PC-9 (cell line): ENCODE measurements at places on chromosomes 1 and 21. TPM values are rescaled to one million over a fixed set of nuclear protein-coding genes. Genes with fewer than 3 reads are reported as not detected.

- no peaks in the 10 kb centered on the region for H3K4me1 ChIP-seq
- no peak for DNase-seq
- no peak overlapping the region for H3K4me3 ChIP-seq
- no peaks in the 10 kb centered on the region for H3K36me3 ChIP-seq
- H3K27ac ChIP-seq, result no peak overlapping the region
These were observed 48.4 kb upstream of the KAZN start for GRCh38 chr1:14549897-14550620.

GRCh38 chr1:211859405-211859804 is 28.8 kb upstream of the LPGAT1 start:
- DNase-seq, result no peak
- no peaks in the 10 kb centered on the region; the same call in 1 of the 2 replicates for H3K4me1 ChIP-seq
- H3K36me3 ChIP-seq, result no peaks in the 10 kb centered on the region
- no peak overlapping the region for H3K27ac ChIP-seq
- no peaks in the 10 kb centered on the region for H3K27me3 ChIP-seq

- H3K4me1 ChIP-seq, result peaks cover 45% of the 10 kb centered on the region
- DNase-seq, result no peak
- no peaks in the 10 kb centered on the region for H3K27me3 ChIP-seq
- H3K36me3 ChIP-seq, result no peaks in the 10 kb centered on the region
- no peak overlapping the region for H3K4me3 ChIP-seq
These were observed 37.9 kb downstream of the GNG12 start for GRCh38 chr1:67795179-67795912.

DNA sequence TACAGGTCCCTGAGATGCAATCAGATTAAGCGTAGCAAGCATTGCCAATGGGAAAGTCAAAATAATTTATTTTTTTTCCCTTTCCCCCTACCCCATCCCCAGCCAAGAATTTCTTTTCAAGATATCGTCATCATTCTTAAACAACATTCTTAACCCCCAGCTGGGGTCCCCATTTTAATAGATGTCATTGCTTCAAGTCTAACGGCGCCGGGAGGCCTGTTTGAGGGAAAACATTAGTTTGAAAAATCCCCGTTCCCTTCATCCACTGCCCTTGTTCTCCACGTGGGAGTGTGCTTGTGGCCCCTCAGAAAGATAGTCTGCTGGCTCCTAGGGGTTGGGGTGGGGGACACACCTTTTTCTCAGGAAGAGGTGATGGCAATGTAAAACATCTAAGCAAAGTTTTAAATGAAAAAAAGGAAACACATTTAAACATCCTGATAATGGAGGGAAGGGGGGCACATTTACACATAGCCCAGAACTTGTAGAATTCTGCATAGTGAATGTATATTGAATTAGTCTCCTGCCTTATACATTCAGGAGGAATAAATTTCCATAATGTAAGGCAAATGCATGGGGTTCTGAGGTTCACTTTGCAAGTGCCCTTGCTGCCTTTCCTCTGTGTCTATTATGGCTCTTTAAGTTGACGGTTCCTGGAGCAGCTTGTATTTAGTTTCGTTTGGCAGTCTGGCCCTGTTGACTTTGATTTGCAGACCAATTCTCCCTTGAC is 6.8 kb downstream of the TRNP1 start:
- H3K4me3 ChIP-seq, result no peak overlapping the region
- H3K27me3 ChIP-seq, result no peaks in the 10 kb centered on the region
- H3K36me3 ChIP-seq, result no peaks in the 10 kb centered on the region

DNA sequence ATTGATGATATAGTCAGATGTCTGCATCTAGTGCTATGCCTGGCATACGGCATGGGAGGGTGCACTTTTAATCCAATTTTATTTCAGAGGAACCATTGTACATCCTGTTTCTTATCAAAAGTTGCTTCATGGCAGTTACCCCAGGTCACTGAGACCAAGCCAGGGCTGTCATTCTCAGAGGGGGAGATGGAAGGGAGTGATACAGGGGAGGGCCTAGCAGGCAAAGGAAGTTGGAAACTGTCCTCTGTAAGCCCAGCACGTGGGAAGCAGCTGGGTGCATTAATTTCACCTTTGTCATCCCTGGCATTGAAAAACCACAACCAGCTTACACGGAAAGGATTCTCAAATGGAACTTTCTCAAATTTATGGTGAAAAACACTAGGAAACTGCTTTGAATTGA is 458.7 kb upstream of the ADAMTS5 start:
- H3K4me1 ChIP-seq, result no peaks in the 10 kb centered on the region
- H3K27me3 ChIP-seq, result no peaks in the 10 kb centered on the region
- no peak for DNase-seq
- no peaks in the 10 kb centered on the region for H3K36me3 ChIP-seq

DNA sequence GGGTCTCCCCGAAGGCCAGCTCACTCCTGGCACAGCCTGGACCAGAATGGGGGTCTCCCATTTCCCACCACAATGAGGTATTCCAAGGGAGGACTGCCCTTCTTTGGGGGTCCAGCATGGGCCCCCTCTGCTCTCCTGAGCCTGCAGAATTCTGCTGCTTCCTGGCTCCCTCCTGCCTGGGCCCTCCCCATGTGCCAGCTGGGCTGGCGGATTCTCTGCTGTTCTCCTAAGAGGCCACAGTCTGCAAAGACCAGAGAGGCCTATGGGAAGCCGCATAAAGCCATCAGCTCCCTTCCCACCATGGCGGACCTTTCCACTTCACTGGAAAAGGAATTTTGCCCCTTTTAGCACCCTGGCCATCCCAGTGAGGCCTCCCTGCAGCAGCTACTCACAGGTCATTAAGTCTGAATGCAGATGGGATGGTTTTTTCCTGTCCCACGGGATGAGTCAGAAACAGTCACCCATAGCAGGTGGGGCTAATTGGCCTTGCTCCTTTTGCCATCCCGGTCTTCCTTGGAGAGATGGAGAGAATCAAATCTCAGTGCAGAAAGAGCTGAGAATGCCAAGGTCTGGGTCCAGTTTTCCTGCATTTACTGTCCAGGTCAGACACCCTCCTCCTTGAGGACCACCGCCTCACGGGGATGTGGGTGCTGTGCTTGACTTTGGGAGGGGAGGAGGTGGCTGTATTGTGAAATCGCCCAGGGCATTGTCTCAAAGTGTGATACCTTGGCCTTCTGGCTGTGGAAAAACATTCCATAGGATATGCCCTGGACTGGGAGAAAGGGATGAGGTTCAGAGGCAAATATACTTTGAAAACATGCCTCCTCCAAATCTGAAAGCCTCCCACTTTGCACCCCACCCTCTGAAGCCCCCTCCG is 23.2 kb downstream of the MYBPH start:
- peaks cover 65% of the 10 kb centered on the region for H3K4me1 ChIP-seq
- H3K36me3 ChIP-seq, result 0 out of 2 replicates have a peak, but pooled peaks cover 1% of the 10 kb centered on the region
- peak overlapping the region; percentile 83 for H3K27ac ChIP-seq
- peak overlapping the region; percentile 36; the same call in 1 of the 2 replicates for H3K4me3 ChIP-seq
- H3K27me3 ChIP-seq, result no peaks in the 10 kb centered on the region

DNA sequence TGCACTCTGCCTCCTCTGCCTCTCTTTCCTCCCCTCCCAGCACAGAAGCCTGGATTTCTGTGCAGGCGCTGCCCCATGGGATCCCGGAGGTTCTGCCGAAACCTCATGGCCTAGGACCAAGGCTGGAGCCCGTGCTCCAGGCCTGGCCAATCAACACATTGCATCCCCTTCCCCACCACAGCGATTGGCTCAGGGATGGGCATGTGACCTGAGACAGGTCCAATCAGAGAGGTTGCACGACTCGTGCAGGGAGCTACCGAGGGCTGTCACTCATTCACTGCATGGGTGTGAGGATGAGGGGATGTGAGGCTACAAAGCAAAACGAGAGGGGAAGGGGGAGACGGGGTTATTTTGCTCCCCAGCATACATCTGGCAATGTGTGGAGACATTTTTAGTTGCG is 3.3 kb upstream of the CELA2B start:
- no peaks in the 10 kb centered on the region for H3K4me1 ChIP-seq
- no peak overlapping the region for H3K4me3 ChIP-seq
- no peak for DNase-seq
- H3K27ac ChIP-seq, result no peak overlapping the region

GRCh38 chr21:44853601-44854390 is 19.7 kb downstream of the PTTG1IP start:
- H3K27ac ChIP-seq, result no peak overlapping the region
- peaks cover 5% of the 10 kb centered on the region; the same call in 1 of the 2 replicates for H3K4me1 ChIP-seq
- no peaks in the 10 kb centered on the region for H3K27me3 ChIP-seq
- DNase-seq, result no peak
- peaks cover 3% of the 10 kb centered on the region; the same call in 1 of the 2 replicates for H3K36me3 ChIP-seq

GRCh38 chr1:41891199-41891896 is 27.4 kb downstream of the HIVEP3 start:
- no peaks in the 10 kb centered on the region for H3K36me3 ChIP-seq
- peaks cover 35% of the 10 kb centered on the region for H3K4me1 ChIP-seq
- DNase-seq, result peak; percentile 47

- H3K4me1 ChIP-seq, result peaks cover 15% of the 10 kb centered on the region
- H3K27me3 ChIP-seq, result no peaks in the 10 kb centered on the region
- peak overlapping the region; percentile 63 for H3K27ac ChIP-seq
These were observed 51.5 kb downstream of the SYT14 start for GRCh38 chr1:209989525-209989924.

DNA sequence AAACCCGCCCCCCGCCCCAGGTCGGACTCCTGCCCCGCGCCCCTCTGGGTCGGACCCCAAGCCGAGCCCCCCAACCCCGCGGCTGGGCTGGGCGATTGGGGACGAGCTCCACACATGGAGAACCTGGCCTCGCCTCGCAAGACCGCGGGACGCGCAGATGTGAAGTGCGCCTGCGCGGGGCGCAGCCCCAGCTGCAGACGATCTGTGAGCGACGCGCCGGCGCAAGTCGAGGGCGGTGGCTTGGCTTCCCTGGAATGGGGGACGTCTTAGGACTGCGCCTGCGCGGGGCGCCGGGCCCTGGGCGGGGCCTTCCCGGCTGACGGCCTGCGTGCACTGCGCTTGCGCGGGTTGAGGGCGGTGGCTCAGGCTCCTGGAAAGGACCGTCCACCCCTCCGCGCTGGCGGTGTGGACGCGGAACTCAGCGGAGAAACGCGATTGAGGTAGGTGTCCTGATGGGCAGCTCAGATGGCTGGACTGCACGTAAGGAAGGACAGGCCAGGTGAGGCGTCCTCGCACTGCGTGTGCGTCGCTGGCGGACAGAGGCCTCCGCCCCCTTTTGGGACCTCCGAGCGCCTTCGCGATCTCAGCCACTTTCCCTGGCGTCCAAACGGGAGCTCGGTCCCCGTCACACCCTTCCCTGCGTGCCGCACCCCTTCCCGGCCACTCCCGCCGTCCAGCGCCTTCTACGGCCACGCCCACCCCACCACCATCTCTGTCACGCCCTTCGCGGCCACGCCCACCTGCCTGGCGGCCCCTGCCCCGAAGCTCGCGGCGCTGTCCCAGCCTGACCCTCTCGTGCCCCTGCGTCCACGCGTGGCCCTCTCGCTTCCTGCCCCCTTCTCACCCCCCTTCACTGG is at the start of gene PRMT2:
TSS of gene PRMT2 (plus strand) at position 351 of the 857 bp plus-strand sequence. CDS start 1,278 bp downstream, outside the sequence.
- peak within 1 kb of the TSS; percentile 96 for H3K4me3 ChIP-seq
- DNase-seq, result peak; percentile 72
- H3K4me1 ChIP-seq, result peaks cover 14% of the 10 kb centered on the region

- no peak overlapping the region for H3K4me3 ChIP-seq
- H3K27me3 ChIP-seq, result peaks cover 59% of the 10 kb centered on the region
- no peaks in the 10 kb centered on the region for H3K36me3 ChIP-seq
These were observed 13.9 kb upstream of the FYB2 start for GRCh38 chr1:56833088-56833487.

GRCh38 chr1:218817691-218818465 is 355.8 kb upstream of the LYPLAL1 start:
- H3K27ac ChIP-seq, result no peak overlapping the region
- H3K4me1 ChIP-seq, result no peaks in the 10 kb centered on the region
- H3K27me3 ChIP-seq, result no peaks in the 10 kb centered on the region
- H3K36me3 ChIP-seq, result no peaks in the 10 kb centered on the region
- no peak for DNase-seq
- H3K4me3 ChIP-seq, result no peak overlapping the region

- peak overlapping the region; percentile 36 for H3K27ac ChIP-seq
- peaks cover 25% of the 10 kb centered on the region for H3K4me1 ChIP-seq
- H3K36me3 ChIP-seq, result no peaks in the 10 kb centered on the region
These were observed 30.3 kb downstream of the PTPRC start for GRCh38 chr1:198669023-198669698.

DNA sequence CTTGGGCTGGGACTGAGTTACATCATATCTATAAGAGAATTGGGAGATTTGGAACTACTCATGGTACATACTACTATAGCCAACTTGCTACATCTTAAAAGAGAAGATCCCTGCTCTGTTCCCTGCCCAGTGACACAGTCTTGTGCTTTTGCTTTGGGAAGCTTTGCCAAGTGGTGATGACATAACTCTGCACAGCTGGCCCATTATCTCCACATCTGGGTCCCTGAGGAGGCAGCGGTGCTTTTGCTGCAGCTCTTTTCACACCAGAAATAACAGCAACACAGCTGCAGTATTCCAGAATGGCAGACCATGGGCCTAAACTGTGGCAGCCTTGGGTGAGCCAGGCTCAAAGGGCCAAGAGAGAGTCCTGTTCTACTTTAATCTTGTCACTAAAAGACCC is 296.0 kb downstream of the HHAT start:
- no peak overlapping the region for H3K4me3 ChIP-seq
- no peaks in the 10 kb centered on the region for H3K36me3 ChIP-seq
- DNase-seq, result no peak
- H3K4me1 ChIP-seq, result no peaks in the 10 kb centered on the region

DNA sequence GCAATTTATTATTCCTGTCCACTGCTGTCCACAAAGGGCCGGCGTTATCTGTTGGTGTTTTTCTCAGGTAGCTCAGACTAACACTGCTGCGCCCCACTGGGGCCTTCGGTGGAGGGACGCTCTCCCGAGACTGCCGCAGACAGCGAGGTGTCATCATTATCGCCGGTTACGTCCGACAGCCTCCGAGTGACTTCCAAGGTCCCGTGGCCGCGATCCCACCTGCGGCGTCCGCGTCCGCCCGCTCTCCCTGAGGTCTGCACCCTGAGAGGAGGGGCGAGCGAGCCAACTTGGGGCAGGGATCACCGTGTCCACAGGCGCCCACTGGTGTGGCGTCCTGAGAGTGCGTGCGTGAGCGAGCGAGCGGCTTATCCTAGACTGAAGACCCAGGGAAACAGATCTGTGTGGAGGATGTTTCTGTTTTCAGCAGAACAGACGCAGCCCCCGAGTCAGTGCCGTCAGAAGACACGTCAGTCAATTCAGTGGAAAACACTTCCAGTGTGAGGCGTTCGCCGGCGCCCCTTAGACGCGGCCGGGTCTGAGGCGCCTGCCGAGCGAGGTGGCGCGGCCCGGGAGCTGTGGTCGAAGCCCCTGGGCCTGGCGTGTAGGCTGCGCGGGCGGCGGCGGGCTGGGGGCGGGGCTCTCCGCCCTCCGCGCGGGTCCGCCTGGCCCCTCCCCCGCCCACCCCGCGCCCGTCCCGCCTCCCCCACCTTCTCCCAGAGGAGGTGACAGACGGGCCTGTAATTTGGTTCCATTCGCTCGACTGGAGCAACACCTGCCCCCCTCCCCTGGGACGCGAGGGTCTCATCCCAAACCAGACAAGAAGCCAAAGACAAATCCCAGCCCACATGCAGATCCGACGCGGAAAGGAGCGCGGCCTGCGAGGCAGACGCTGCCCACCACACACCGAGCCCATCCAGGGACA is 12.6 kb downstream of the NHLH2 start:
- DNase-seq, result no peak
- no peaks in the 10 kb centered on the region for H3K4me1 ChIP-seq
- no peak overlapping the region for H3K27ac ChIP-seq

- H3K4me1 ChIP-seq, result no peaks in the 10 kb centered on the region
- no peak overlapping the region for H3K27ac ChIP-seq
- peaks cover 27% of the 10 kb centered on the region; the same call in 1 of the 2 replicates for H3K27me3 ChIP-seq
These were observed 132.4 kb downstream of the HMGB4 start for GRCh38 chr1:33996281-33996680.

The CBR3 gene
- 20.1 and 23.6 TPM in 2 replicates for total RNA-seq

The SLC1A7 gene
- not detected in 2 replicates for total RNA-seq

The GBP6 gene
- 2.0 and 2.2 TPM in 2 replicates for total RNA-seq

The CCDC190 gene
- total RNA-seq, result not detected in 2 replicates

The NID1 gene
- total RNA-seq, result not detected in 2 replicates

The S100A1 gene
- 0.46 and 1.0 TPM in 2 replicates for total RNA-seq

The SLC16A4 gene
- 24.6 and 32.7 TPM in 2 replicates for total RNA-seq

The RASAL2 gene
- 47.8 and 54.1 TPM in 2 replicates for total RNA-seq

The GSTM5 gene
- total RNA-seq, result not detected in 2 replicates

The CFAP107 gene
- total RNA-seq, result not detected in 2 replicates

The FCGR3B gene
- total RNA-seq, result not detected in 2 replicates

The TUFT1 gene
- 35.3 and 40.2 TPM in 2 replicates for total RNA-seq
